ENCODE measurements at places on chromosomes 3 and 15. TPM values are rescaled to one million over a fixed set of nuclear protein-coding genes. Genes with fewer than 3 reads are reported as not detected.

The C2CD4B gene
- total RNA-seq = not detected

The LPCAT4 gene
- total RNA-seq = 10.8 TPM

The LRRC2 gene
- under 0.01 TPM for total RNA-seq

The LCMT2 gene
- total RNA-seq = 3.7 TPM

The ARNT2 gene
- total RNA-seq = 8.4 TPM

The LRIG1 gene
- total RNA-seq = 17.7 TPM

The P2RY14 gene
- total RNA-seq = not detected

The CFAP100 gene
- not detected for total RNA-seq

The SLC28A2 gene
- not detected for total RNA-seq

The FETUB gene
- total RNA-seq = not detected

The SLC12A1 gene
- total RNA-seq = not detected

The IGF2BP2 gene
- 67.6 TPM for total RNA-seq

The GOLGA6L4 gene
- total RNA-seq = 0.59 TPM

The IL17RC gene
- total RNA-seq = 44.6 TPM

The PLIN1 gene
- 0.15 TPM for total RNA-seq

The ZNF445 gene
- total RNA-seq = 3.1 TPM

The SEMA6D gene
- 1.8 TPM for total RNA-seq

The STRIT1 gene
- not detected for total RNA-seq

The CHRFAM7A gene
- total RNA-seq = not detected

The CCR1 gene
- total RNA-seq = not detected

The NIT2 gene
- total RNA-seq = 15.8 TPM

The MEX3B gene
- 7.9 TPM for total RNA-seq

The PPP1R14D gene
- not detected for total RNA-seq

The MYRIP gene
- total RNA-seq = not detected

The GP9 gene
- not detected for total RNA-seq

The SLC25A20 gene
- total RNA-seq = 9.8 TPM

The TF gene
- total RNA-seq = not detected

The SLC9C1 gene
- total RNA-seq = not detected

The KCNMB3 gene
- total RNA-seq = 0.34 TPM

The NAA80 gene
- total RNA-seq = 21.7 TPM

The CIP2A gene
- total RNA-seq = 20.5 TPM

The P2RY1 gene
- total RNA-seq = 0.30 TPM

The QTRT2 gene
- total RNA-seq = 11.4 TPM

The SNX4 gene
- total RNA-seq = 18.9 TPM

The HRG gene
- not detected for total RNA-seq

The CCRL2 gene
- not detected for total RNA-seq

The CELF6 gene
- total RNA-seq = not detected
